Omental fat pad (tissue), 4 donors: ENCODE measurements at places on chromosomes 12 and 14. TPM values are rescaled to one million over a fixed set of nuclear protein-coding genes. Genes with fewer than 3 reads are reported as not detected.

Gene OR10G2
- not detected for total RNA-seq

Gene PROX2
- total RNA-seq: not detected

Gene KRT77
- total RNA-seq: not detected

Gene MANSC4
- not detected for total RNA-seq

- no peak for DNase-seq
Measured at GRCh38 chr12:109640961-109641360, 67.4 kb downstream of the MVK start.

GRCh38 chr14:96911499-96912149 is 114.4 kb downstream of the VRK1 start:
- DNase-seq: no peak

DNA sequence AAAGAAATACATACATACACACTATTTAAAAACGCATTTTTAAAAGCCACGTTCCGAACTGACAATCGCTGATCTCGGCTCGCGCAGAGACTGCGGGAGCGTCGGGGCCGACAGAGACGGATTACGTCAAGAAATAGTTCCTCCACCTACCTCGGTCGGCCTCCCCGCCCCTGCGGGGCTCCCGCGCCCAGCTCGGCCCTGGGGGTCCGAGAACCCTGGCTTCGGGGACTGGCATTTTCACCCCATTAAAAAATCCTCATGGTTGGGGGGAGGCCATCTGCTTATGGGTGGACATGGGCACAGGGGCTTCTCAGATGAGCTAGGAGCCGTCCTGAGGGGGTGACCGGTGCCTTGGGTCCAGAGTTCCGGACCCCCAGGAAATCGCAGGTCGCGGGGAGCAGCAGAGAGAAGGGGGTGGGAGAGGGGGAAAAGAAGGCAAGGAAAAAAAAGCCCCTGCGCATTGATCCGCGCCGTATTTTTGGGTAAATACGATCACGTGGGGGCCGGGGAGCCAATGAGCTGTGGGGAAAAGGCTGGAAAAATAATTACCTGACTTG is 324 bp upstream of the HOXC9 start:
- no peak for DNase-seq
